Lung microvascular endothelial cell (primary cell): ENCODE measurements at places on chromosomes 16 and 17. TPM values are rescaled to one million over a fixed set of nuclear protein-coding genes. Genes with fewer than 3 reads are reported as not detected.

DNA sequence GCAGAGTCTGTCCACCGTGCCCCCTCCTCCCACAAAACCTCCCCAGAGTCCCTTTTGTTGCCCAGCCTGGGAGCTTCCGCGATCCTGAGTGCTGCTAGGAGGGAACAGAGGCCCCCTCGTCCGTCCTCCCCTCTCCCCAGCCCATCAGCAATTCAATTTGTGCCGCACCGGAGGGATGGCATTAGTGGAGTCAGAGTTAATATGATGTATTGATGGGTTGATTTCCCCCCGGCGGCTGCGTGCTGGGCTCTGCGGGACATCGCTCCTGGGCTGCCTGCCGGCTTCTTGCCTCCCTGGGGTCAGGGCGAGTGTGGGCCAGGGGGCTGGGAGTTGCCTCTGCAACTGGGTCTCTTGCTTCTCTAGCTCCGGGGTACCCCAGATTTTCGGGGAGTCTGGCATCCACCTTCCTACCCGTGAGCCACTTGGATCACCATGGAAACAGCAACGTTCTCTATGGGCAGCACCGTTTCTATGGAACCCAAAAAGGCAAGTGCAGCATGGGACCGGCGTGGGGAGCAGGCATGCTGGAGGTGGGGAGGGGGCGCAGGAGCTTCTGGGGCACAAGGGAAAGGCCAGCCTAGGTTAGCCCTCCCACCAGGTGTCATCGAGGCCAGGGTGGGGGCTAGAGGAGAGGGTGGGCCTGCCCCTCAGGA lies 42.9 kb downstream of the BAHCC1 start:
- DNase-seq: no peak

DNA sequence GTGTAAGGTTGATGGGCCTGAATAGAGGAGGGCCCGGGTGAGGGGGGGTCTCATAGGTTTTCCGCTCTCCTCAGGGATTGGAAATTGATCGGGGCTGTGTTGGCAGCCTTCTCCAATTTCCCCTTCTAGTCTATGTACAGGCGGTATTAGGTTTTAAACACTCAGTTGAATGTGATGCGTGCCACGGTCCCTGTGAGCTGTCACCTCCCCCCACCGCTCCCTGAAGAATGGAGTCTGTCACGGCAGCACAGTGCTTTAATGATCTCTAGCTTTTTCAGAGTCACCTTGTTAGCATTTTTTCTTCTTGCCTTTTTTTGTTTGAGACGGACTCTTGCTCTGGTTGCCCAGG lies 800 bp downstream of the COX4I1 start:
- DNase-seq: no peak

DNA sequence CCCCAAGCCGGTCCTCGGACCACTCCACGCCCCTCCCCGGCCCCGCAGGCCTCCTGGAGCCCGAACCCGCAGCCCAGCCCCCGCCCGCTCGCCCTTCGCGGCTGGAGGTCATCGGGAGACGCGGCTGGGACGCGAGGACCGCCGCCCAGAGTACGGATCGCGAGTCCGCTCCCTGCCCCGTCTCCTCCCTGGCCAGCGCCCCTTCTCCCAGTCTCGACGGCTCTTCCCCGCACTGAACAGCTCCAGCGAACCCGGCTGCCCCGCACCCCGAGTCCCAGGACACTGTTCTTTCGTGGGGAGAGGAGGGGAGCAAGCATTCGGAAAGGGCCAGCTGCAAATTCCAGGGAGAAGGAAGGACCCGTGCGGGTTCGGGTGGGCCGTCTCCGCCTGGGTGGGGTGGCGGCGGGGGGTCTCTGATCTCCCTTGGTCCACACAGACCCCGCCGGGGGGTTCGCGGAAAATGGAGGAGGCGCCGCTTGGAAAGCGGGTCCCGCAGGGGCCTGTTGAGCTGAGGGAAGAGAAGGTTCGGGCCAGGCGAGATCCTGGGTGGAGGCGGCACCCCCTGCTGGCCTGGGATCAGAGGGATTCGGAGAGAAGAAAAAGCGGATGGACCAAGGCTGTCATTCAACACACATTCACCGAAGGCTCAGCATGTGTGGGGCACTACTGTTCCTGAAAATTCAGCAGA lies 632 bp upstream of the RTN4RL1 start:
- peak; percentile 78 for DNase-seq

GFAP gene
- total RNA-seq: not detected in 2 replicates

DNA sequence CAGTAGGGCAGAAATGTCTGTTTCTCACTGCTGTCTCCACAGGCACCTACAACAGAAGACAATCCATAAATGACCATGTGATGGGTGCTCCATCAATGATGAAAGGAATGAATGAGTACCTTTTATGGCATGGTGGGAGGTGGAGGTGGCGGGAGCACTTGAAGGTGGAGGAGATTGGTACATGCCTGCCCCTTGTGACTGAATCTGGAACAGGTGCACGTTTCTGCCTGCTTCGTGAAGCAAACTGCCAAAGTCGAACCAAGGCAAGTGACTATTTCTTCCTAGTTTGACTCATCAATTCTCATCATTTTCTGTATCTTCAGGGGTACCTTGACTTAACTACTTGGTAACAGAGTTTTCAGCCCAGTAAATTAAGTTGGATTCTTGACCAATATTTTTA lies 25.4 kb downstream of the CDRT15 start:
- no peak for DNase-seq

C16orf96 gene
- under 0.01 TPM in 1 of 2 replicates, not detected in the other for total RNA-seq

DNA sequence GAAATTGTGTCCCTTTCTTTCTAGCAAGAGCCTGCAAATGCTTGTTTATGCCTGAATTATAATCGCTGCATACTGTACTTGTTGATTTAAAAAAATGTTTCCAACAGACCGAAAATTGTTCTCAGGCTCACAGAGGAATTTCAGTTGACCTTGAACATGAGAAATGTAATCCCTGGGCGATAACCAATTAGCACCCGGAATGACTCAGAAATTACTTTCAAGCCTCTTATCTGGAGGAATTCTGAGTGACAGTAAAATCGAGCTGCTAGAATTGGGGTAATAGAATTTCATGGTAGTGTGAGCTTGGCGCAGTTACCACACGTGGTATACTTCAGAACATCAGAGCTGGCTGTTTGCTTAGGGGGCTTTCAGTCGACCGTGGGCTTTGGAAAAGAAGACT lies 139.1 kb upstream of the CACNG3 start:
- no peak for DNase-seq

CLEC19A gene
- total RNA-seq: not detected in 2 replicates

DNA sequence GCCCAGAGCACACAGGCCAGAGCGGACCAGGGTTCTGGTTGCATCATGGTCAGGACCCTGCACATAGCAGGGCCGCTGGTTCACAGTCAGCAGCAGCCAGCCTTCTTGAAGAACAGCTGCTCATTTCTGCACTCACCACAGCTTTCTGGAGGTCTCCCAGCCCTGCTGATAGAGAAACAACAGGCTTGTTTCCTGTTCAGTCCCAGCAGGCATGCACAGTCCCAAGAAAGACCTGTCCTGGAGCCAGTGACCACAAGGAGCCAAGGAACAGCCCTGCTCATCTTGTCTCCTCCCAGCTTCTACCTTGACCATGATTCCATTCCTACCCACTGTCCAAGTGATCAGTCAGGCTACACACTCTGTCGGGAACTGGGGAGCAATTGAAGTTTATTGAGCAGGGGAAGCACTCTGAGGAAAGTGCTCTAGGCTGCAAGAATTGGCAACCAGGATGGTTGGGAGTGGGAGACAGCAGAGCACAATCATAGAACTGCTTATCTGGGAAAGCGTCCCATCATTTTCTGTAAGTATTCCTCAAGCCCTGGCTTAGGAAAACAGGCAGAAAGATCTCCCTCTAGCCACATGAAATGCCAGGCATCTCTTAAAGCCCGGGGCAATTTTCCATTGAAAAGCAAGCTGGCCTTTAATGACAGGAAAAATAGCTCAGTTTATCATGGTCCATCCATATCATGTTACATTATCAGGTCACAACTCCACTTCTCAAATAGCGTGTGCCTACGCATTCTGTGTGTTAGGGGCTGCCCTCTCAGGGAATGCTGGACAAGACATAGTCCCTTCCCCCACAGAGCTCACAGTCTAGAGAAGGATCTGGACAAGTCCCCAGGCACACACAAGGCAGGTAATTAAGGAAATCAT lies 155.4 kb upstream of the FOXF1 start:
- no peak for DNase-seq

CCL1 gene
- total RNA-seq: not detected in 2 replicates

RILP gene
- total RNA-seq: 10.5 and 12.5 TPM in 2 replicates

- no peak for DNase-seq
These were observed 96.1 kb upstream of the ELAC2 start for GRCh38 chr17:13113821-13114525.

GRCh38 chr16:56295739-56296527 lies 104.6 kb downstream of the GNAO1 start:
- DNase-seq: no peak

DNA sequence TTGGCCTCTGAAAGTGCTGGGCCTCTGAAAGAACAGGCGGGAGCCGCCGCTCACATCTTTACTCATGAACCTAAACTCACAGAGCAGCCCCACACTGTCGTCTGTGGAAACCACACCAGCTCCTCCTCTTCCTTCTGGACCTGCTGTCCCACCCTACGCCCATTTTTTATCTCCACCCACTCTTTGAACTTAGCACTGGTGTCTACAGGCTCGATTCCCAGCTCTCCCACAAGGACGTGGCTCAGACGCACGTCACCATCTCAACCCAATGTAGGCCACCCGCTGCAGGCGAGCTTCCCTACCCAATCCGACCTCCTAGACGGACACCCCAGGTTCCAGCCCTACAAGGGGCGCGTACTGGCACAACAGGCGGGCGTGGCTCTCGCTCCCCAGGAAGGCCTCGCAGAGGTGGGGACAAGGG lies 62.2 kb downstream of the NXN start:
- DNase-seq: peak; percentile 65

DNA sequence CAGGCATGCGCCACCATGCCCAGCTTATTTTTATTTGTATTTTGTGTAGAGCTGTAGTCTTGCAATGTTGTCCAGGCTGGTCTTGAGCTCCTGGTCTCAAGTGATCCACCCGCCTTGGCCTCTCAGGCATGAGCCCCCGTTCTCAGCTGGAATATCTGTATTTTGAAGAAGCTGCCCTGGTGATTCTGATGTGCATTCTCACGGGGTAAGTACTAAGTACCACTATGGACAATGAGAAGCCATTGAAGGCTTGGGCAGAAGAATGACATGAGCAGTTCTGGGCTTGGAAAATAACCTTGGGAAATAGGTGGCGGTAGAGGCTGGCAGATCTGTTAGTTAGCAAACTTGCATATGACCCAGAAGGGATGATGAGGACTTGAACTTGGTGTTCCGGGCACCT lies 15.6 kb upstream of the NKD1 start:
- DNase-seq: no peak

ALOX12B gene
- not detected in 2 replicates for total RNA-seq

DNA sequence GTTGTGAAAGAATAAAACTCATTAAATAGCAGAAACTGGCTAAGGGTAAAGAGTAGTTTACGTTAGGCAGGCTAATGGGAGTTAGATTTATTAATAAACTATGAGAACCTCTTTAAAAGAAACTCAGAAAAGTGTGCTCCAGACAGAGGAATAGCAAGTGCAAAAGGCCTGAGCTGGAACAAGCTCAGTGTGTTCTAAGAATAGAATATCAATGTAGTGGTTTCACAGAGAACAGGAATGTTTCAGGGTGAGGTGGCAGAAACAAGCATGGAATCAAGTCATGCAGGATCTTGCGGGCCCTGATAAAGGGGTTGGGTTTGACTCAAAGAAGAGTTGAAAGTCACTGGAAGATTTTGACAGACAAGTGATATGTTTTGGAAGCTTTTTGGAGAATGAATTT lies 164.0 kb upstream of the HS3ST3A1 start:
- no peak for DNase-seq

DNA sequence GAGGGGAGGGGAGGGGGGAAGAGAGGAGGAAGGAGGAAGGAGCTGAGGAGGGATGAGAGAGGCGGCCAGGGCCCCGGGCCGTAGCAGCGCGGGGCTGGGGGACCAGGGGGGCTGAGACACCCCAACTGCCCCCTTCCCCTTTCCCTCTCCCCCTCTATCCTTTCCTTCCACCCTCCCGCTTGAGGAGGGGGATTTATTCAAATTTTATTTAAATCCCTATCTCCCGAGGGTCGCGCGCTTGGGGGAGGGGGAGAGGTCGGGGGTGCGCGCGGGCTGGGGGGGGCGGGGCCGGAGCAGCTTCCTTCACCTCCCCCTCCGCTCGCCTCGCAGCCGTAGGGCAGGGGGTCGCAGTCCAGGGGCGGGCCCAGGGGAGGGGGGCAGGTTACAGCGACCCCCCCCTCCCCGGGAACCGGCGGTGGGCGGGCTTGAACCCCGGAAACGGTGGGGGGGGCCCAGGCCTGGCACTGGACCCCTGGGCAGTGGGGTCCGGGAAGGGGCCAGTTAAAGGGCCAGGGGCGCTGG lies at the start of gene FBXL19:
TSS of gene FBXL19 (plus strand) at position 19 of the 522 bp plus-strand sequence. CDS start 2,183 bp downstream, outside the sequence.
- DNase-seq: no peak

DNA sequence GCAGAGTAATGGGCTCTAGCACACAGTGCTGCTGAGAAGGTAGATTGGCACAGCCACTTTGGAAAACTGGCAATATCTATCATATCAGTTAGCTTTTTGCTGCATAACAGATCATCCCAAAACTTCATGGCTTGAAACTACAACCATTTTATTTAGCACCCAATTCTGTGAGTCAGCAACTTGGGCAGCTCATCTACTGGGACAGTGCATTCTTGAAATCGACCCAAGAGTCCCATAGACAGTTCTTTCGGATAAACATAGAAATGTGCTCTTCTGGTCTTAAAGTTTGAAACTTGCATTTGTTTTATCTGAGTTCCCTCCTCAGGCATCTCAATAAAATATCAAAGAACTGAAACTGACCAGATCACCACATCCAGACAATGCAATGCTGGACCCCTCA lies 76.7 kb downstream of the CEP112 start:
- no peak for DNase-seq

GRCh38 chr17:58498177-58498828 lies 10.1 kb upstream of the HSF5 start:
- DNase-seq: no peak

KRT20 gene
- not detected in 2 replicates for total RNA-seq

- DNase-seq: peak; percentile 77
These were observed 15.4 kb downstream of the FLYWCH1 start for GRCh38 chr16:2927010-2927646.

- peak; percentile 81 for DNase-seq
These were observed 54.5 kb downstream of the NDE1 start for GRCh38 chr16:15704545-15704987.
